ENCODE measurements at places on chromosomes 12 and 14.

- DNase-seq = no peak
These were observed 371.8 kb downstream of the RPL10L start for GRCh38 chr14:46279776-46280175.

- DNase-seq = no peak
These were observed 349.9 kb downstream of the ETNK1 start for GRCh38 chr12:22974865-22975264.

GRCh38 chr12:106841510-106842302 lies 67.2 kb downstream of the RIC8B start:
- peak; percentile 3 for DNase-seq

- no peak for DNase-seq
These were observed 971.3 kb upstream of the TMEM132C start for GRCh38 chr12:127295630-127296029.

- DNase-seq = no peak
These were observed 146.5 kb downstream of the MON2 start for GRCh38 chr12:62613081-62613480.

- no peak for DNase-seq
These were observed 54.3 kb upstream of the TMX1 start for GRCh38 chr14:51185754-51186153.

DNA sequence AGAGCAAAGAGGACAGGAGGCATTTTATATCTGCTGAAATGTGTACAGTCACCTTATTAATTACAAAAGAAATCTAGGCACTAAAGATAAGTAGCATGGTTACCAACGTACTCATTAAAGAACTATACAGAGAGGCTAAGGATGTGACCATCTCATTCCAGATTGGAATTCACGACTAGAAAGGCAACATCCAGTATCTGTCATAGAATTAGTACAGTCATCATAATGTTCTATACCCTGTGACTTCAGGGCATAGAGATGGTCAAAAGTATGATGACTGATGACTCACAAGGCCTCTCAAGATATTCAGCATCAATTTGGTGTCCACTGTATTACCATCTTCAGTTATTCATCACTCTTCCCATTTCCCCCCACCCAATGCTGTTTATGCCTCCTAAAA lies 144.0 kb upstream of the PLEKHG7 start:
- no peak for DNase-seq

DNA sequence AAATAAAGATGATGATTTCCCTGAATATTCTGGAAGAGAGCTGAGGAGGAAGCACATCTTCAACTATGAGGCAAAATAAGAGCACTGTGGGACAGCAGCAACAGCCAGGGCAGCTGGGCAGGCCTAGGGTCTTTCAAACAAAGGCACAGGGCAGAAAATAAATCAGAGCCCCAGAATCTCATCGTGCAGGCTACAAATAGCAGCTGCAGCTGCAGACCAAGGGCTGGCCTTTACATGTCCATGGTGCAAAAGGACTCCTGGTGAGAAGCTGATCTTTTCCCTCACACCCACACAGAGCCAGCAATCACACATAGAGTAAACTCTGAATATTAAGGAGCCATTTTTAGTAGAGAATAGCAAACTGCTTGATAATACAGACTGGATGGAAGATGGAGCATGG lies 13.6 kb upstream of the MYBPC1 start:
- no peak for DNase-seq

DNA sequence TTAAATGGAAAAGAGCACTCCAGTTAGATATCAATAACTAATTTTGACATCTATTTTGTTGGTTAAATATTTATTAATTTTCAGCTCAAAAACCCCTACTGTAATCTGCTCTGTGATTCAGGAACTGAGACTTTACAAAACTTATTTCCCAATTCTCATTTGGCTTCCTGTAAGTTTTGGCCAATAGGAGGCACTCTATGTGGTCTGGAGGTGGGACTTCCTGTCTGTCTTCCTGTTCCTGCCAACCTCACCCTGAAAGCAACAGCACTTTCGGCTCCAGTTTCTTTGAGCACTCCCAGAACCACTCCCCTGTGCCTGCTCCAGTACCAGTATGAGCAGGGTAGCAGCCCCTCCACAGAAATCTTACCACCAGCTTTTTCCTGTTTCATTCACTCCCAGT lies 1027.0 kb downstream of the VRK1 start:
- no peak for DNase-seq

DNA sequence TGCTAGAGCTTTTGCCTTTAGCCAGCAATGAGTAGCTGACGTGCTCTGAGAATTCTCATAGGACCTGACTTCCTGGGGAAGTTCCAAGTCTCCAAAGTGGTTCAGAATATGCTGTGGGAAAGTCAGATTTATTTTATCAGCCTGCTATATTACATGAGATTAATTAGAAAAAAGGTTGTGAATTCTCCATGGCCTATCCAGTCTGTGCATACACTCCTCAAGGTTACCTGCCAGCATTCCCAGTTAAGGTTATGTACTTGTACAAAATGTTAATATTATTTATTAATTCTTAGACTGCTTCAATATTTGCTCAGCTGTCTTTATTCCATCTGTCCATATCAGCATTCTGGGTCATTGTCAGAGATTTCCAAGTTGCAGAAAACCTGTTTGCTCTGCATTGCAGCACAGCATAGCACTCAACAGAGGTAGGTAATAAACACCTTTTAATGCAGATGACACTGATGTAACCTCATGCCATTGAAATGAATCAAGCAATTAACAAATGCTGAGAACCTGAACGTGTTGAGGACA lies 2.7 kb upstream of the SEL1L start:
- no peak for DNase-seq

DNA sequence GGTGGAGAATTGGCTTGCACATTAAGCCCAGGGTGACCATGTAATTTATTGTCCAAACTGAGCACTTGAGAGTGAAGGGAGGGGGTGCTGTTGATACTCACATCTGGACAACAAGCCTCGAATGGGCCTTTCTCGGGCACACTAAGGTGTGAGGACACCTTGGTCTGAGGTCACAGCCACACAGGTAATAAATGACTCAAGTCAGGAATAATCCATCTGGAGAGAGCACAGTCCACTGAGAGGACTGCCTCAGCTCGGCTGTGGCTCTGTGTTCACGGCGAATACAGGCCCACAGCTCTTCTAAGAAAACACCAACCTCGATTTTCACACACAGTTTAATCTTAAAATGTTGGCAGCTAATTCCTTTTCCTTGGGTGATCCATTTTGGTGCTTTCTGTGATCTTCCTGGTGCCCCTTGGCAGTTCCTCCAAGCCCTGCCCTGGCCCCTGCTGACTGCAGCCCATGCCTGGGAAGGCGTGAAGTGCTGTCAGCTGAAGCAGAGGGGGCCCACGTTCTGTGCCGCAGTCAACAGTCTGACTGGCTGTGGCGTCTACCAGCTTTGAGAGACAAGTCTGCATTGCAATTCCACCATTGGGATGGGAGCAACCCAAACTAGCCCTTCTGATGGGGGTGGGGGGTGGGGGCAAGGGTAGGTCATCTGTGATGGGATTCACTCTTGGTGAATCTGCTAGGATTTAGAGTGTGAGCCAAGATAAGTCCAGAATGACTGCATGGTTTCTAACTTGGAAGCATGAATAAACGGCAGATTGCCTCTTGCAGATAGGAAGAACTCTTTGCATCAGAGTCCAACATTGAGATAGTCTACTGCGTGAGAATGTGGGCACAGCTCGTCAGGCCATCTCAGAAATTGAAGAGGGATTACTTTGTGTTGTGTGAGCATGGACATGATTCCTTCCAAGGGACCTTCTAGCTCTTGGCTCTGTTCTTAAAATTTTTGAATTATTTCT lies 42.8 kb downstream of the ZNF664 start:
- DNase-seq = no peak

- no peak for DNase-seq
These were observed 2.2 kb downstream of the BAZ1A start for GRCh38 chr14:34872822-34873588.

Data from stimulated activated CD4-positive, alpha-beta T cell treated with anti-CD3 and anti-CD28 coated beads, Interleukin-12 subunit alpha, Interleukin-12 subunit beta, amount 100 ng/mL, for 4 hours (primary cell).